Activated naive CD8-positive, alpha-beta T cell treated with anti-CD3 and anti-CD28 coated beads, Interleukin-2, amount 10 ng/mL, durations not matched to agents 7 days and 5 days (primary cell): ENCODE measurements at places on chromosomes 6 and 20. TPM values are rescaled to one million over a fixed set of nuclear protein-coding genes. Genes with fewer than 3 reads are reported as not detected.

DNA sequence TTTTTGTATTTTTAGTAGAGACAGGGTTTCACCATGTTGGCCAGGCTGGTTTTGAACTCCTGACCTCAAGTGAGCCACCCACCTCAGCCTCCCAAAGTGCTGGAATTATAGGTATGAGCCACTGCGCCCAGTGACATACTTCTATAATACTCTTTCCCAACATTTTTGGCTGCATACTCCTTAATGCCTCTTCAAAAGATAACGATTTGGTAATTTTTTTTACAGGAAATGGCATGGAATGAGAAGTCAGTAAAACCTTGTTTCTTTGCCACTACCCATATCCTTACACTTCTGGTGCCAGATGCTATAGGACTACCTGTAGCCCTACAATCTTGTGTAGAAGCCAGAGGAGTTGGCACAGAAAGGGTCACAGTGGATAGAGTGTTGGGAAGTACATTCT, 41.4 kb upstream of the SGK1 start:
- no peak for DNase-seq

GRCh38 chr20:33554914-33555420, 65.1 kb downstream of the CBFA2T2 start:
- no peak for DNase-seq

Gene ME1
- 0.88 TPM for total RNA-seq

DNA sequence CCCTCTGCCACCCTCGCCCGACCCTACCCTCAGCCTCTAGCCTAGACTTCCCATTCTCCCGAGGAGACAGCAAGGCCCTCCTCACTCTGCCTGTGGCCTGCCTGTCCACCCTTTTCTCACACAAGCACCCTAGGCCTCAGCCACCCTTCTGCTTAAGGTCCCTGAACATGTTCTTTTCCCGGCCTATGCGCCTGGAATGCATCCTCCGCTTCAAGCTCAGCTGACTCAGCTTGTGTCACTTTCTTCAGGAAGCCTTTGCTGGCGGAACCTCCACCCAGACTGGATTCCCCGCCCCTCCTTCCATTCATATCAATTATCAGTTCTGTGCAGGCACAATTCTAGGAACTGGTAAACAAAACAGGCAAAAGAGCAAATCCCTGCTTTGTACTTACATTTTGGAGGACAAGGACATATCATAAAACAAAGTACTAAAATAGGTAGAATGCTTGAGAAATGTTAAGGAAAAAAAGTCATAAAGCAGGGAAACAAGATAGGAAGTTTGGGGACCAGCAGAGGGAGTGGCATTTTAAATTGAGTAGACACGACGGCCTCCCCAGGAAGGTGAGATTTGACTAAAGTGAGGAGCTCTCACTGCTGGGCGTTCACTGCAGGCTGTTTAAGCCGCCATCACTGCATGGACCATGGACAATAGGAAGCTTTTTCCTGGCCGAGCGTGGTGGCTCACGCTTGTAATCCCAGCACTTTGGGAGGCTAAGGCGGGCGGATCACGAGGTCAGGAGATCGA, 17.9 kb upstream of the SNHG17 start:
- DNase-seq: no peak

DNA sequence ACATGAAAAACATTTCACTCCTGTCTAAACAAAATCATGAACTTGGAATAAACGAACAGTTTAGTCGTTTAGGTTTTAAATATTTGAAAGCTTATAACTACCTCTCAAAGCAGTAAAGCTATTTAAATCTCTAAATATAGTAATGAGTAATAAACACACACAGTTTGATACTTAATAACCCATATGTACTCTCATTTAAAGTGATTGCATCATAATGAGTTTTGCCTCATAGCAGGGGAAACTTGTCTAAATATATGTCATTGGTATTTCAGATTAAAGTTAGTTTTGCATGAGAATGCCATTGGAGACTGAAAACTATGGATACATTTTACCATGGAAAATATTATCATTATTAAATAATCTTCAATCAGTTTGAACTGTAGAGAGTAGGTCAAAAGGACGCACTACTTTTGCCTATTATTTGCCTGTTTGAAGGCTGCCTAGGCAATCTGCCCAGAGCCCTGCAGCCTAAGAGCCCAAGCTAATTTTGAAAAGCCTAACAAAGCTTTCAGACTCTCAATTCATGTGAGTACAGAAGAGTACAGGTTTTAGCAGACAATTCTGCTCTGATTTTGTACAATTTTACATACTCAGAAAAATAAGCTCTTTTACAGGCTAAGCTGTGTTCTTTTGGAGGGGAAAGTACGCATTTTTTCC, 632.8 kb downstream of the HACE1 start:
- DNase-seq: no peak

Gene SIGLEC1
- 0.20 TPM for total RNA-seq

- no peak for DNase-seq
These were observed 29.5 kb upstream of the SPDEF start for GRCh38 chr6:34585512-34586061.

Gene SIRPB2
- not detected for total RNA-seq

DNA sequence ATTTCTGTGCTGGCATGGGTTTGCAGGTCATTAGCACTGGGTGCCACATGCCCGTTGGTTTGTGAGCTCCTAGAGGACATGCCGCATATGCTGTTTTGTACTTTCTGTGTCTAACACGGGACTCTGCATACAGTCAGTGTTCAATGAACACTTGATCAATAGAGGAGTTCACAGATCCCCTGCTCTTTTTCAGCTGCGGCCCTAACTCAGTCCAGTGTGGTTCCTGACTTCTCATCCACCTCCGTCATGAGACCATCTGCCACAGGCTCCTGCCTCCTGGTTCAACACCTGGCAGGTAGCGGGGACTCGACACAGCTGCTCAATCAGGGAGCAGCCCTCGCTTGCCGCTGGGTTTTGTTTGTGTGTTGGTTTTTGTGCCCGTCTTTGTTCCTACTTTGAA, 13.8 kb upstream of the BMP7 start:
- no peak for DNase-seq

GRCh38 chr6:85482206-85482904, 32.5 kb downstream of the NT5E start:
- no peak for DNase-seq

DNA sequence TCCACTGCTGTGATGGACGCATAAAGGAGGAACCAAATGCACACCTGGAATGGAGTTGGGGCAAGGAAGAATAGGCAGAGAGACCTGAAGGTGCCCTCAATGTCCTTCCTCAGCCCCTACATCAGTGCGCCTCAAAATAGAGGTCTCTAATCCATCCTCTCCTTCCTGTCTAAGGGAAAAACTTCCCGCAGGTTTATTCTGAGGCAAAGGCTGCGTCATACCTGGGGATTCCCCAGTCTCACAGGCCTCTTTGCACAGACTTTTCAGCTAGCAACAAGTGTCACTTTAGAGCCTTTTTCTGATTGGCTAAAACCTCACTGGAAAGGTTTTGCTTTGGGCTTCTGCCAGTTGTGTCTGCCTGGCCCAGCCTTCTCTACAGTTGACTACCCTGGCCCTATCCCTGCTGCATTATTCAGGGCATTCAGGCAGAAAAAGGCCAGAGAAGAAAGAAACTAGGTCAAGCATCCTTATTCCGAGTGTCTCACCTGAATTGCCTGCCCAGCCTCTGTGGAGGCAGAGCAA, 1.8 kb upstream of the HLA-DQB1 start:
- no peak for DNase-seq

DNA sequence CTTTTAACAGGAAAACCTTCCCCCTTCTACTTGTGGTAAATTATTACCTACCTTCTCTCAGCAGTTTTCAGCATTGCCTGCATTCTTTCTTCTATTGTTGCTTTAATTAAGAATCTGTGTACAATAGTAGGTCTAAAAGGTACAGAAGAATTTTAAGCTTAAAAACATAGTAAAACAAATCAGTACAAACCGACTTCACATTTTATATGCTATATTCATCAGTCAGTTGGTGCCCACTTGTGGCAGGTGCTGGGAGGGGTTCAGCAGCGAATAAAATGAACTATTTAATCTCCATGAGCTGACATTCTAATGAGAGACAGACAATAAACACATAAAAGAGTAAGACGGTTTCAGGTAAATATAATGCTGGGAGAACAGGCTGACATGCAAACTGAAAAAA, 73.4 kb upstream of the FBXO30 start:
- DNase-seq: no peak

DNA sequence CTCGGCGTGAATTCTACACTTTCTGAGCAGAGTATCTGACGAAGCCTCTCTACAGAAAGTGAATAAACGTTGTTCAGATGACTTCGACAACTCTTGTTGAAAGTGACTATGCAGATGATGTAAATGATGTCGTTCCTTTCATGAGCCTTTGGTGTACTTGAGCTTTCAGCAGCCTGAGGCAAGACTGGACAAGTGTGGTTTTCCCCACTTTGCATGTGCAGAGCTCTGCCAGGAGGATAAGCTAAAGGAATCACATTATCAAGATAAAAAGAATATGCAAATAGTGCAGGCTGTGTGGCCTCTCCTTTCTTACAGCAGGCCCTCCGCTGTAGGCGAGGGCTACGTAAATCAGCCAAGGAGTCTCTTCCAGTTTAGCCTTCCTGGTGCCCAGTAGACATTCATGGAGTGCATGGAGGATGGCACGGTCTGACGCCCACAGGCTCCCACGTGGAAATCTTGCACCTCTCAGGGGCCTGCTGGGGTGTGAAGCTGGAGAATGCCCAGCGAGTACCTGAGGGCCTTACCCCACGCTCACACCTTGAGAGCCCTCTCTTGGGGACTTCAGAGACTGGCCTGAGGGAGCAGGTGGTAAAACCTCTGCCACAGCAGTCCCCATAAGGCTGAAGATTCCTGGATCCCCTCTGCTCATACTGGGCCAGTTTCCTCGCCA, 54.9 kb downstream of the RPP40 start:
- DNase-seq: no peak

DNA sequence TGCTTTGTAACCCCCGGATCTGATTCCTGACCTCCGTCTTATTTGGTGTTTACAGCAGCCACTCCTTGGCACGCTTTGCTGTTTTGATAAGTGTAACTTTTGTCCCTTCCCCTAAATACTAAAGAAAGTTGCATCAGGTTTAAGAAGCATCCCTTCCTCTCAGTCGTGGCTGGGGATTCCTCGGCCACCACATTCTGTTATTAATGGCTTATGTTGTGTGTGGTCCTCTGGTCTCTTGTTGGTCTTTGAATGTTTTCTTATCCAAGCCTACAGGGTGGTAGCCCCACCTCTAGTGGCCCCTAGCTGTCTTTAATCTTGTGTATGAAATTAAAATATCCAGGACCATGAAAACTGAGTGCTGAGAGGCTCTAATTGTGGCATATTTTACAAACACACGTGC, 37.5 kb upstream of the FNDC1 start:
- DNase-seq: no peak

Gene MLIP
- total RNA-seq: not detected

DNA sequence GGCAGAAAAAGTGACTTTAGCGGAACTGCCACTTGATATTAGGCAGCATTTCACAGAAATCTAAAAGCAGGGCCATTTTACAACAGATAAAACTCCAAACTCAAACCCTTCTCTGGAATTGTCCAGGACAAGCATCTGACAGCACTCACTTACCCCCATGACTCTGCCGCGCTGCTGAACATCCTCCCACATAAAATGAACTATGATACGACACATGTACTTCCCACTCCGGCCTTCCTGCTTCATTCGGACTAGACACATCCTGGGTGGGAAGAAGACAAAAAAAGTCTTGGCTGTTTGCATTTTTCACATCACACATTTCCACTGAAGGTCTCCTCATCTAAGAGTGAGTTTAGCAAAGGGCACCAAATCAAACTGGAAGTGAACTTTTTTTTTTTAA, 54.8 kb upstream of the FAM83C start:
- no peak for DNase-seq

- no peak for DNase-seq
These were observed 5.7 kb downstream of the BCL2L1 start for GRCh38 chr20:31716818-31717477.

GRCh38 chr6:44662461-44663121, 275.1 kb downstream of the CDC5L start:
- DNase-seq: no peak

DNA sequence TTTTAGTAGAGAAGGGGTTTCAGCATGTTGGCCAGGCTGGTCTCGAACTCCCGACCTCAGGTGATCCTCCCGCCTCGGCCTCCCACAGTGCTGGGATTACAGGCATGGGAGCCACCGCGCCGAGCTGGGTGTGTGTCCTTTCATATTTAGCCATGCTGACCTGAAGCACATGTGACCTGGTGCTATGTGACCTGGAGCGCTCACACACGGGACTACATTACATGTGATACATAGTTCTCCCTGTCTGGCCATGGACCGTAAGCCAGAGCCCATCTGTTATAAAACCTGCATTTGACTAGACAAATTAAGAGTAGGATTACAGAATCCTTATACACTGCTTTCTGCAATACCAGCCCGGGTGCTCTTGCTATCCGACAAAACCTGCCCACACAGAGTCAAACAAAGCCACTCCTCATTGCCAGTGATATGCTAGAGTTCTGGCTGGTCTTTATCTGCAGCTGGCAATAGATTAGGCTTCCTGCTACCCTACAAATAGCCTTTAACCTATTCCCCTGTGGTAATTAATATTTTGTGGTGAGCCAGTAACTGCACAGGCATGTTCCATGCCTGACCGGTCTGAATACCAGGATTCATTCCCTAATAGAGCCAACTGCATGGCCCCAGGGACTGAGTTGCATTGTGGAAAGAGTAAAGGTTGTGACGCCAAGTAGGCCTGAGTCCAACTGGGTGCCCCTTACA, 26.3 kb upstream of the FAM50B start:
- no peak for DNase-seq

Gene DNMT3B
- 4.9 TPM for total RNA-seq

- no peak for DNase-seq
These were observed 5.1 kb downstream of the KIAA1755 start for GRCh38 chr20:38255393-38255792.
